ENCODE measurements at places on chromosomes 3 and 15.

GRCh38 chr3:100396967-100397366, 3.9 kb downstream of the TOMM70 start:
- DNase-seq, result no peak

GRCh38 chr3:195921334-195921791, 13.0 kb upstream of the TNK2 start:
- DNase-seq, result no peak

GRCh38 chr15:79171320-79172031, 80.9 kb upstream of the RASGRF1 start:
- no peak for DNase-seq

GRCh38 chr3:160105907-160106584, 117.4 kb downstream of the IL12A start:
- DNase-seq, result no peak

DNA sequence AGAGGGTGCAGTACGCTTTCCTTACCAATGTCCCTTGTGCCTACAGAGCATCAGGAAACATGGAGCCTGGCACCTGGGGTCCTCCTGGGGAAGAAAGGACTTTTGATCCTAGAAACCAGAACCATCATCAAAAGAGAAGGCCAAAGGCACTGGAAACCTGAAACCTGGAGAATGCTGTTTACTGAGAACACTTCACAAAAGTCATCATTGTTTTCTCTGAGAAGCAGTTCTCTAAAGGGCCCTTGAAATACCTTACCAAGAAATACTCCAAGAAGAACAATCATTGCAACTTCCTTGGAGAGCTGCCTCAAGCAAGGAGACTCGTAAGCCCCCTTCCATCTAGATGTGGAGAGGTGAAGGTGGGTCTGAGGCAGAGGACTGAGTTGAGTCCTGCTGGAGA, 66.0 kb downstream of the TLE3 start:
- DNase-seq, result no peak

Data from stimulated activated CD4-positive, alpha-beta T cell treated with anti-CD3 and anti-CD28 coated beads, TNF-alpha, amount 100 ng/mL, for 48 hours (primary cell).